ENCODE measurements at places on chromosomes 6 and 20.

DNA sequence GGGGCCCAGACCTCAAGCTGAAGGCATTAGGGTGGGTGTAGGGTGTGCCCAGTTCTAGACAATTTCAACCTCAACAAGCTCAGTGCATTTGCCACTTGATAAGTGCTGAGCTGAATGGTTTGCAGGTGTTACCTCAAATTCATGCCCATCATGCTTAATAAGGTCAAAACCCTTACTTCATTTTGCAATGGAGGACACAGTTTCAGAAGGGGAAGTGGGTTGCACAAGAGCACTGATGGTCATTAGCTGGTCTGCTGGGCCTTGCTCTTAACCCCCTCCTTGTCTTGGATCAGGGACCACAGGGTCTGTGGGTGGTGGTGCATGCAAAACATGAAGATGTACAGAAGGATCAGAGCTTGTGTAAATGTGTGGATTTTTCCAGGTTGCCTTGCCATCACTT lies 71.0 kb upstream of the SIRPA start:
- DNase-seq, result peak; percentile 64

DNA sequence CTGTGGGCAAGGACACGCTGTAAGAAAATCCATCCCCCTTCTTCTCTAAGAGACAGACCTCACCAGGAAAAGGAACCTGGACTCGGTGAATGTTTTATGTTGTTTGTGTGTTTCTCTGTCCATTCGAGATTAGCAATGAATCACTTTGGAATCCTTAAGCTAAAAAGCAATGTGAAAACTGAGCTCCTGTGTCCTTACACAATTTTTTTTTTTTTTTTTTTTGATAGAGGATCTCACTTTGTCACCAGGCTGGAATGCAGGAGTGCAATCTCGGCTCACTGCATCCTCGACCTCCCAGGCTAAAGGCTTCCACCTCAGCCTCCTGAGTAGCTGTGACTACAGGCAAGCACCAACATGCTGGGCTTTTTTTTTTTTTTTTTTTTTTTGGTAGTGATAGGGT lies 32.1 kb downstream of the BFSP1 start:
- no peak for DNase-seq

- no peak for DNase-seq
These were observed 586.5 kb downstream of the EPM2A start for GRCh38 chr6:145148776-145149175.

- no peak for DNase-seq
These were observed 40.0 kb upstream of the FANCE start for GRCh38 chr6:35412102-35412501.

Measured in HL-60 (cell line).